ENCODE measurements at places on chromosomes 5 and 9.

- no peak for DNase-seq
Observed at GRCh38 chr9:83208065-83208850, 145.3 kb upstream of the RASEF start.

- no peak for DNase-seq
Observed at GRCh38 chr5:145479271-145479670, 355.9 kb downstream of the PRELID2 start.

DNA sequence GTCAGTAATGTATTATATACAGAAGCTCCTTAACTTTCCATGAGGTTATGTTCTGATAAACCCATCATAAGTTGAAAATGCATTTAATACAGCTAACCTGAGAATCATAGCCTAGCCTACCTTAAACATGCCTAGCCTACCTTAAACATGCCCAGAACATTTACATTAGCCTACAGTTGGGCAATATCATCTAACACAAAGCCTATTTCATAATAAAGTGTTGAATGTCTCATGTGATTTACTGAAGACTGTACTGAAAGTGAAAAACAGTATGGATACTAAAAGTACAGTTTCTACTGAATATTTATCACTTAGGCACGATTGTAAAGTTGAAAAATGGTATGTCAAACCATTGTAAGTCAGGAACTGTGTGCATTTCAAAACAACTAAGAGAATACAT is 1.6 kb downstream of the GM2A start:
- no peak for DNase-seq

DNA sequence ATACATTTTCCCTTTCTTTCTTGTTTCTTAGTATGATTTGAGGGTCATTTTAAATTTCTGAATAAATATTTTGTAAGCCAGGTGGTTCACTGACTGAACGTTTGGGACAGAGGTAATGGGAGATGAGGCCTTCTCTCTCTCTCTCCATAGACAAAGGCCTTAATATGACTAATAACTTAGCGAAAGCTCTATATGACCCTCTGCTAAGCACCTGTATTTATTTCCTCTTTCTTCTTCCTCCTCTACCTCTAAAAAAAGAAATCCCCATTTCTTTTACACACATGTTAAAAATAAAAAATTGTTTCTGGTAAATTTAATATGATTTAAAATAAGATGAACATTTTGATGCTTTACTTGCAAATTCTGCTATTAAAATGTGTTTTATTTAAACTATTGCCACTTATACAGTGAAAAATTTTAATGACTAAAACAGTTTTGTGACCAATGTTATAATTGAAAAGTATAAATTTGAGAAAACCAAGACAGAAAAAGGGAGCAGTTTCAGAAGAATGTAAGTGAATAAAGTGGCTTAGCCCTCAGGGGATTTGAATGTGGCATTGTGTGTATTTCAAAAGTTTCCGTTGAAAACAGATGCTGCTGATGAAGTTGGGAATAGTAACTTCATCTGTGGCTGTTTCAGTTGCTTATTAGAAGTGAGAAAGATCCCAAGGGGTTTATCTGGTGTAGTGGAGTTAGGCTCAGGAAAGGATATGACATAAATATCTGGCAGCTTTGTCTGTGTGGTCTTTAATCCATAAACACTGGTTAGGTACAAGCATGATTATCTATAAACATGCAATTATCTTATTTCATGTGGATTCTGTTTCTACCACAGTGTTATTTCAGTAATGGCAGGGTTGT is 128.6 kb upstream of the GRHPR start:
- DNase-seq: no peak

- no peak for DNase-seq
Observed at GRCh38 chr5:644509-644908, 32.4 kb downstream of the CEP72 start.

DNA sequence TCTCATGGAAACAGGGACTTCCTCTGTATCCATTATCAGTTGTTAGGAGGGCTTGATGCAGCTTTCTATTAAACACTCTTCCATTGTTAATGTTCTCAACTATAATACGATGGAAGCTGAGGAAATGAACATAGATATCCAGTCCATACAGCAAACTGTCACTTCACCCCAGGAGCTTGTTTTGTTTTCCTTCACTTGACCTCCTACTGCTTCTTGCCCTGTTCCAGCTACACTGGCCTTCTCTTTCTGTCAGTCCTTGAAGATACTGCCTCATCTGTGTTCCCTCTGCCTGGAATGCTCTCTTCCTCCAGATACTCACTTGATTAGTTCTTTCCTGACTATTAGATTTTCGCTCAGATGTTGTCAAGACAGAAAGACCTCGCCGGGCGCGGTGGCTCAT is 17.1 kb downstream of the CTNNA1 start:
- DNase-seq: no peak

DNA sequence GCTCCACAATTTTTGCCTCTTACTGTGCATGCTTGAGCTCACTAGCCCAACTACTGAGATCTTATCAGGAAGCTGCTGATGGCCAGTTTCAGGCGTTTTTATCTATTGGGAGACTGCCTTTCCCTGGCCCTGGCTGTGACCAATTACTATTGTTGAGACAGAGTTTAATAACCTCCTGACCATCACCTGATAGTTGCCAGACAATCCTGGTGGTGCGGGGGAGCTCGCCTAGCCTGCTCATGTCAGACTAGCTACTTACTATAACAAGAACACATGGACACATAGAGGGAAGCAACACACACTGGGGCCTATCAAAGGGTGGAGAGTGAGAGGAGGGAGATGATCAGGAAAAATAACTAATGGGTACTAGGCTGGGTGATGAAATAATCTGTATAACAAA is 13.0 kb upstream of the OXCT1 start:
- no peak for DNase-seq

DNA sequence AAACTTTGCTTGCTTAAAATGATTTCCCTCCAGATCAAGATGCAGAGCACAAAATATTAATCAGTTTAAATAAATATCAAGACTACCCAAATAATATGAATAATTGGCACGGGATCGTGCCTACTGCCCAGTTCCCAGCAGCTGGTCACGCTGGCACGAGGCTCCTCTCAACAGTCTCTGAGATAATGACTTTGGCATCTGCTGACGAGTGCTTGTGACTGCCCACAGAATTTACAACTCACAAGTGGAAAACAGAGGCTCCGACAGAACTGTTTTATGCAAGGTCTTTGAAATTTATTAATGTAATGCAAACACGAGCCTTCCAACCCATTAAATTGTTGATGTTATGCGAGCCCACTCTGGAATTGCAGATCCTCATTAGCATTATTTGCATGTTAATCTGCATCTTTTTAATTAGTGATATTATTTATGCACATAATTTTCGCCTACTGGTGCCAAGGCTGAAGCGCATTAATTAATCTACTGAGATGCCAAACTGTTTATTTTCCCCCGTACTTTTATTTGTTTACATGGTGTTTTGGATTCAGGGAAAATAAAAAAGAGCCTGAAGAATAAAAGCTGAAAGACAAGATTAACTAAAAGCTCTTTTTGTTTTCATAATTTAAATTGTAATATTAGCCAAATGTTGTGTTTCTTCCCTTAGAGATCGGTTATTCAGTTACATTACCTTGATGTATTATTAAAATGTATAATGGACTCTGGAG is 369.3 kb upstream of the IRX1 start:
- no peak for DNase-seq

GRCh38 chr9:98707166-98708102 is 1.3 kb downstream of the GABBR2 start:
- no peak for DNase-seq
